ENCODE measurements at places on chromosomes 4 and X.

DNA sequence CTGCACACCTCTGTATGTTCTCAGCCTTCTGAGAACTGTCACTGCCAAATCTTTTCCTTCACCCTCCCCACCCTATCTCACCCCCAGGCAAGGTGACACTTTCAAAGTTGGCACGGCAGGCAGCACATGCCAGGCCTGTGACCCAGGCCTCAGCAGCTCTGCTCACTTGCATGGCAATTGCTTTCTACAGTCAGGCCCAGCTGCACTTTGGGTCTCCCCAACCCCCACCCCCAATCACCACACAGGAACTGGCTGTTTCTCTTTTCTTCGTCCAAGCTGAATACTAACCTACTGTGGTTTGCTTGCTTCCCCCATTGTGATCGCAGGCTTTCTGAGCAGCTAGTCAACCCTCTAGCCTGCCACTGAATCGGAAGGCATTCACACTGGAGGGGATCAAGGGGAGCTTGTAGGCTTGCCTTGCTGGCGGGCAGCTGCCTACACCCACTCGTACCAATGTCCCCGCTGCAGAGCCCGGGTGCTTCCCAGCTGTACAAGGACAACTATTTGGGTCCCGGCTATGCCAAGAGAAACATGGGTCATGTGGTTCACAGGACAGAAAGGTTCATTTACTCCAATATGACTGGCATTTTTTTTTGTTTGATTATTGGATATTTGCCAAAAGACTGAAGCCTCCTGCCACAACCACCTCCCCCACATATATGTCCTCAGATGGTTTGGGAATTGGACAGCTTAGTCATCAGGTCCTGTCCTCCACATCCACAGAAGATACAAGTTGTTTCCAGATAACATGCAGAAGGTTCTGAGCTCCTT, 28.1 kb downstream of the SLC25A43 start:
- peak; percentile 0 for DNase-seq

DNA sequence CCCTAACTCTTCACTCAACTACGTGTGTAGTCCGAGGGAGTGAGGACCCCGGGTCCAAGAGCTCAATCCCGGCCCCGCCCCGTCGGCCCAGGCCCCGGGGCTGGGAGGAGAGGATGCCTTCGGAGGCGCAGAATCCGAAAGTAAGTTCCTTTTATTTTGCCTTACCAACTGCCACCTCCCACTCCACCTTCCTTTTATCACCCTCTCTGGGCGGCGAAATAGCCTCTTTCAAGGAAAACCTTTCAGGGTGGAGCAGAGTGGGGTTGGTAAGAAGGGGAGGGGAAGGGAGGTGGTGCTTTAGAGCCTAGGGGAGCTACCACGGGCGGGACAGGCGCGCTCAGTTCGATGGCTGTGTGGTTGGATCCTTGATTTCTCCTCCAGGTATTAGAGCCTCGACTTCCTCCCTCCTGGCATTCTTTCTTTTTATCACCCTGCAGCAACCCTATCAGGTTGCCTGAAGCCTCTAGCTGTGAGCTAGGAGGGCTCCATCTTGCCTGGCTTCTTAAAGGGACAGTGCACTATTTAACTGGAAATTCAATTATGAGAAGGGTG, 191.2 kb downstream of the RRAGB start:
- peak; percentile 13 for DNase-seq

- no peak for DNase-seq
Measured at GRCh38 chr4:139901531-139902320, 236.1 kb downstream of the MGST2 start.

DNA sequence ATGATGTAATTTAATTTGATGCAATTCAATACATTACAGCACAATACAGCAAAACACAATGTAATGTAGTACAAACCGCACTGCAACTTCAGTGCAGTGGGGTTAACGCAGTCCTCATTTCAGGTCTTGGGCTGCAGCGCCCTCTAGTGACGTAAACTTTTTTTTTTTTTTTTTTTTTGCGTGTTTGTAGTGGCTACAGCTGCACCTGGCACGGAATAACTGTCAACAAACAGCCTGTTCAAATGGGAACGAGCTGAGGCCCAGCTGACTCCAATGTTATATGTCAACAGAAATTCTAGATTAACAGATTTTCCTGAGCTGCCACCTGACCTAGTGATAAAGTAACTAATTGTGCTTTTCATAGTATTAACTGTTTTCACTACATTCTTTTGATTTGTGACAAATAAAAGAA, 33.5 kb upstream of the RASSF6 start:
- DNase-seq, result peak; percentile 64

GRCh38 chrX:24002167-24002566, 24.8 kb downstream of the KLHL15 start:
- no peak for DNase-seq

DNA sequence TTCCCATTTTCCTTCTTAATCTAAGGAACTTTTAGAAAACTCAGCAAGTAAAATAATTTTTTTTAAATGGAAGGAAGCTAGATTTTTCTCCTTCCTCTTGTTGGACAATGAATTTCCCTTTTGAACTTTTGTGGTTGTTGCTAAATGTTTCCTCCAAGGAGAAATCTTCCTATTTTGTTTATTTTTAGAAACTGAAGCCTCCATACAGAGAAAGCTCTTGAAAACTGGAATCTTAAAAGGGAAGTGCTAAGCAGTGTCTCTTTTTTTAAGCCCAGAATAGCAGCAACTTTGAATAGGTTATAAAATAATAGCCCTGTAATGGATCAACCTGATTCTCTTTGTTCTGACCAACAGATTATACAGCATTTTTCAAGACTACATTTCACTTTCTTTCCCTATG, 15.1 kb upstream of the DCLK2 start:
- no peak for DNase-seq

GRCh38 chr4:108224611-108225053, 55.9 kb upstream of the LEF1 start:
- DNase-seq, result peak; percentile 22

DNA sequence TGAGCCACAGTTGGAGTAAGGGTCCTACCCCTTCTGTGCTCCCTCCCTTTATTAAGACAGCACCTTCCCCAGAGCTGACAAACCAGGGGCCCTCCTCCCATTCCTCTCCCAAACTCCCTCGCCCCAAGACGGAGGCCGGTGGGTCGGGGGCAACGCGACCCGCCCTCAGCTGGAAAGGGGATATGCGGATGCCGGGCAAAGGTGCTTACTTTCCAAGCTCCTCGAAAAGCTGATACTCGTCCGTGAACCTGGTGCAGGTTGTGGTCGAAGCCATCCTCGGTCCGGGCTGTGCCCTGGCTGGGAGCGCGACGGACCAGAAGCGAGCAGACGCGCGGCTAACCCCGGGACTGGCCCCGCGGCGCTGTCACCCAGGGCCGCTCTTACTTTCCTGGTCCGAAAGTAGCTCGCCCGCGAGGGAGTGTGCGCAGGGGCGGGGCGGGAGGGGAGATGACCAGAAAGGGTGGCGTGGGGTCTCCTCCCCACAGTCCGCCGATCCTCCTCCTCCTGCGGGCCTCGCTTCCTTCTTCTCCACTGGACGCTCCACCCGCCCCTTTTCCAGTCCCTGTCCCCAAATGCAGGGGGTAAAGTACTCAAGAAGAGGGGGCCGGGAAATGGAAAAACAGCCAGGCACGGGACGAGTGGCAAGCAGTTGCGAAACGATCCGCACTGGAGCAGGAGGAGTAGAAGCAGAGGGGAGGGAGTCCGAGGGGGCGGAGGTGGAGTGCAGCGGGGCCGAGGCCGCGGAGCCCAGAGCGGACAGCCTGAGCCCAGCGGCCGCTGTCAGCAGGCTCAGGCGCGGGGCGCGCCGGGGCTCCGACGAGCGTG, 531 bp downstream of the CAMK2D start:
- DNase-seq, result peak; percentile 49

DNA sequence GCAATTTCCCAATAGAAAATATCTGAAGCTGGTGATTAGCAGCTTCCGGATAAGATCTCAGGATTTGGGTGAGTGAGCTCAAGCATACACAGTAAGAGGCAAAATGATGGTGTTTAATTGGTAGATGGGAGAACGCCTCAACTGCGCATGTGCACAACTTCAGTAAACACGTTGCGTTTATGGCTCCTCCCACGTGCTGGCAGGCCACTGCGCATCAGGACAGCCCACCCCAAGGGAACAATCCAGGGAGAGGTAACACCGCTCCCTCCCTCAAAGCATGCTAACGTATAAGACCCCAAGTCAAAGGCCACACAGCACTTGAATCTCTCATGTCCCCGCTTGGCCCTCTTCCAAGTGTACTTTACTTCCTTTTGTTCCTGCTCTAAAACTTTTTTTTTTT, 10.3 kb upstream of the CENPU start:
- DNase-seq, result no peak

DNA sequence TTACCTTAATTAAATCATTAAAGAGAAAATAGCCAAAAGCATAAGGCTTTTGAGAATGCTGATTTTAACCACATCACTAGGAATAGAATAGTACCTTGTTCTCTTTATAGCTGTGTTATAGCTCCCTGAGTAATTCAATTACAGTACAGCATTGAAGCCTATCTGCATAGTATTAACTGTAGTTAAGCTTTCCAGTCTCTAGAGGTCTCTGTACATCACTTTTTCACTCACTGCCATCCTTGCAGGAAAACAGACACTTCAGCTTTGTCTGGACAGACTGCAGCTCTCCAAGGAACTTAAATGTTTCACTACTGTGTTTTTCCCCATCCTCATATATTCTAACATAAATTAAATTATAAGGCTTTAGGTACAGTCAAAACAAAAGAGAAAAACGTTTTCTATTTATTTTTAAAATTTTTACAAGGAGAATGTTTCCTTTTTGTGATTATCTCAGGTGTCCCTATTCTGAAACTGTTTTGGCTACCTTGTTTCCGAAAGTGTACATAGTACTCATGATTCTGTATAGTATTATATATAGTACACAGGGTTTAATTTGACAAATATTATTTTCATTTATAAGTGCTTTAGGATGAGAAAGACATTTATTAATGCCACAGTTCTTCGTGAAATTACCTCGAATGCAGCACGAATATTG, 407.9 kb downstream of the PCDH18 start:
- DNase-seq, result peak; percentile 74

DNA sequence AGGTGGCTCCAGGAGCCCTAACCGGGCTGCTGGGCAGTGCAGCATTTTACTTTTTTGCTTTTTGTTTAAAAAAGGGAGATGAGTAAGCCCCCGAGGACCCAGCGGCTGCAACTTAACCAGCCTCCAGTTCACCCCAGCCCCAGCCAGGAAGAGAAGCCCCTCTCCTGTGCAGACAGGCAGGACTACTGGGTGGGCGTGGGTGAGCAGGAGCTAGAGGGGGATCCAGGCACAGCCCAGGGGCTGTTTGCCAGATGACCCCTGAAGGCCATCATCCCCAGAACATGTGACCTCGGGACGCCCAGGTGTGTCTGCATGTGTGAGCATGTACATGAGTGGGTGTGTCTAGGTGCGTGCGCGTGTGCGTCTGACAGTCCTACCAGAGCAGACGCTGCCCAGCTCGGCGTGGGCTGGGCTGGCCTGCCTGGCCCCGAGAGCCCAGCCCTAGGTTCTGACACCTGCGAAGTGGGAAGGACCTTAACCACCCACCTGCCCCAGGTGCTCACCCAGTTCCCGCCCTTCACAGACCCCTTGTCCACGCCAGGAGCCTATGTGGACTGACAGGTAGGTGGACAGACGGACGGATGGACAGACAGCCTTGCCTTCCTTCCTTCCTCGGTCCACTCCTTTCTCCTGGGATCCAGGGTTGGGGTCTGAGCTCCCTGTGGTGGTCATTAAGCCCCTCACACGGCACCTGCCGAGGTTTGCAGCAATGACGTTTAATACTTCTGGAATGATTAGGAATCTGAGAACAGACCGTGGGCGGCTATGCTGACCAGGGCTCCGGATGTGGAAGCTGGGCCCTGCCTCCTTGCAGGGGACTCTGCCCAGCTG, 7.8 kb upstream of the HAUS3 start:
- no peak for DNase-seq

DNA sequence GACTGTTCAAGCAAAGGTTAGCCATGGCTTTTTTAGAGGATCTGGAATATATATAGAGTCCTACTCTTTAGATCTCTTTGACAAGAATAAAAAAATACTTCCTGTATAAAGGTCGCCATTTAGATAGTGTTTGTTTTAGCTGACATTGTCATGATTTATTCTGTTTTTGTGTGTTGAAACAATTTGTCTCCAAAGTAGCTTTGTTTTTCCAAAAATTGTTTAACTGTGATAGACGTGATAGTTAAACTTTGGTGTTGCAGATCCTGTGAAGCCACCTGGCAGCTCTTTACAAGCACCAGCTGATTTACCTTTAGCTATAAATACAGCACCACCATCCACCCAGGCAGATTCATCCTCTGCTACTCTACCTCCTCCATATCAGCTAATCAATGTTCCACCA, 80.3 kb upstream of the SMARCA5 start:
- no peak for DNase-seq

- DNase-seq, result no peak
Measured at GRCh38 chr4:77185686-77186085, 28.7 kb downstream of the CCNG2 start.

- DNase-seq, result no peak
Measured at GRCh38 chr4:156312261-156312847, 358.7 kb upstream of the CTSO start.

DNA sequence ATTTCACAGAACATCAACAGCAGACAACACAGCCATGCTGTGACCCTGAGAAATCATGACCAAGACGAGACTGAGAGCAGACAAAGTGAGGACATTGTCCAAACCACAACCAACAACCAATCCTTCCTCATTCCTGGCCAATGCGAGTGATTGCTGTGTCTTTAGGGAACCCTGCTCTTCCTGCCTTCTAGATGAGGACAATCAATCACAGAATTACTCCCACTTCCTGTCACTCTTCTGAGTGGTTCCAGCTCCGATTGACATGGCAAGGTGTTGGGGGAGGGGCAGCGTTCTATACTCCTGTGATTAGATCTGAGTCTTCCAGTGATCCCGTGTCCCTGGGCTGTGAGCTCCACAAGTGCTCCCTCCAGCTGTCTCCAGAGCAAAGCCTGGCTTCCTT, 227.8 kb downstream of the STIM2 start:
- no peak for DNase-seq

GRCh38 chr4:151139814-151140213, 40.4 kb downstream of the RPS3A start:
- DNase-seq, result no peak
